Panc1 (cell line): ENCODE measurements at places on chromosomes 6 and 20. TPM values are rescaled to one million over a fixed set of nuclear protein-coding genes. Genes with fewer than 3 reads are reported as not detected.
A peak's percentile ranks its signal among the peaks of the same experiment; 100 is the strongest.

GRCh38 chr20:50798650-50799049 lies 3.8 kb downstream of the BCAS4 start:
- no peak for DNase-seq

- no peak for DNase-seq
Measured at GRCh38 chr20:57601737-57602136, 18.5 kb downstream of the ZBP1 start.

DNA sequence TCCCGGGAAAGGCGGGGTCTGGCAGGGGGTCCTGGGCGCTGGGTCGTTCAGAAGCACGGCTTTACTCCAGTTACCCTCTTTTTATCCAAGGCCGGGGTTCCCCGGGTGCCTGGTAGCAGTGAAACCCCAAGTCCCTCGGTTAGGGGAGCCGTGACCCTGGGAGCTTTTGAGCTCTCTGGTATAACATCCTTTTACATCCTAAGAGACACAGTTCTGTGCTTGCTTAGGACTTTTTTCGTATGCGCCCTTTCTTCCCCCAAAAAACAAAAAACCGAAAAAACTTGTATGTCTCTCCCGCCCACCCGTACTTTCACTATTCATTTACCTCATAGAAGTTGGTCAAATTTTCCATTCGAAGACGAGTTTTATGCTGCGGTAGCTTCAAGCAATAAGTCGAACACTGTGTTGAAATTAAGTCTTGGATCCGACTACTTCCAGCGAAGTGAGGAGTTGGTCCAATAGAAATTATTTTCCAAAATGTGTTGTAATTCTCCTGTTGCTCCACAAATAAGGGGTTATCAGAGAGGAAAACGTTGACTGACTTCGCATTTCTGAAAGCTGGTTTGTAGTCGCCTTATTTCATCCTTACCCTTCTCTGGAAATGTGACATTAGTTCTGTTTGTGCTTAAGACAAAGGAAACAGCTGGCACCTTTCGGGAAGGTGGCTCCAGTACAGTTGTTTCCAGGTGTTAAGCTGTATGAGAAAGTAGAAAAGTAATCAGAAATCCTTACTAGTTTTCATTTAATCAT lies 816 bp upstream of the MAN1A1 start:
- peak; percentile 15 for DNase-seq

Gene DUSP15
- total RNA-seq = 23.6 TPM

Gene E2F3
- total RNA-seq = 31.0 TPM

DNA sequence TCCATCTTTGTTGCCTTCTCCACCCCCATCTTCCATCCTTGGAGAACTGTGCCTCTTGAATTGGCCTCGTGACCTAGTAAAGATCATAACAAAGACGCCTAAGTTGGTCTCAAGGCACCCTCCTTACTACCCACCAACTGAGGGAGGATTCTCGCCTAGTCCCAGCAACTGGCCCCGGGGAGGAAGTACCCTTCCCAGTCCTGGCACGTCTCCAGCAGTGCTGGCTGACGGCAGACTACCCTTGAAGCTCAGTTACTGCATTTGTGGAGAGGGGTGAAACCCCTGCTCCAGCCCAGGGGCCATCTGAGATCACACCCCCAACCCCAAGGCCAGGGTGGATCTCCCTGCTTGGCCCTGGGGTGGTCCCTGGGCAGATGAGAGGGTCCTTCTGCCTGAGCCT lies 2.1 kb upstream of the OSBPL2 start:
- no peak for DNase-seq

Gene CPNE5
- total RNA-seq = 0.44 TPM

DNA sequence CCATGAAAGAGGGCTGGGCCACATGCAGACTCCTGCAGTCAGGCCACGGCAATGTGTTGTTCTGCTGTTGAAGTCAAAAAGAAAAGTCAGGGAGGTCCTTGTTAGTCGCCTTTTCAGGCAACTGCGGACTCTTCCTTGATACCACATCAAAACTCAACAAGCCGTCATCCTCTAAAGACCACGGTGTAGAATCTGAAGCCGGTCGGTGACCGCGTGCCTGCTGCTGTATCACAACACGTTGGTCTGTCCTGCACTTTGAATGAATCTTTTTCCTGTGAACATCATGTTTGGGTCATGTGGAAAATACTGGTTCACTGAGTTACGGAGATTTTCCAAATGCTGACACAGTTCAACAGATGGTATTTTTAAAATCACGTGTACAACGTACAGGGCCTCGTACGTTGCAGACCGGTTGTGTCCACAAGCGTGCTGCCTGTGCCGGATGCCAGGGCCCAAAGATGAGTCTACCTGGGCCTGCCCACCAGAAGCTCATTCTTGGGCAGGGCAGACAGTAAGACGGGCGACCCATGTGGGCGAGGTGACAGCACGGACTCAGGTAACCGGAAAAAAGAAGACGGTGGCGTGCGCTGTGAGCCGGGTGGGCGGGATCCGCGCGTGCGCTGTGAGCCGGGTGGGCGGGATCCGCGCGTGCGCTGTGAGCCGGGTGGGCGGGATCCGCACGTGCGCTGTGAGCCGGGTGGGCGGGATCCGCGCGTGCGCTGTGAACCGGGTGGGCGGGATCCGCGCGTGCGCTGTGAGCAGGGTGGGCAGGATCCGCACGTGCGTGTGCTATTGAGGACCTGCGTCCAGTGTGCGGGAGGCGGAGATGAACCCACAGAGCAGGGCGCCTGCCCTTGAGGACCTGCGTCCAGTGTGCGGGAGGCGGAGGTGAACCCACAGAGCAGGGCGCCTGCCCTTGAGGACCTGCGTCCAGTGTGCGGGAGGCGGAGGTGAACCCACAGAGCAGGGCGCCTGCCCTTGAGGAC lies 114.5 kb downstream of the FAM120B start:
- no peak for DNase-seq

- no peak for DNase-seq
Measured at GRCh38 chr6:125947615-125948014, 9.0 kb upstream of the HINT3 start.

DNA sequence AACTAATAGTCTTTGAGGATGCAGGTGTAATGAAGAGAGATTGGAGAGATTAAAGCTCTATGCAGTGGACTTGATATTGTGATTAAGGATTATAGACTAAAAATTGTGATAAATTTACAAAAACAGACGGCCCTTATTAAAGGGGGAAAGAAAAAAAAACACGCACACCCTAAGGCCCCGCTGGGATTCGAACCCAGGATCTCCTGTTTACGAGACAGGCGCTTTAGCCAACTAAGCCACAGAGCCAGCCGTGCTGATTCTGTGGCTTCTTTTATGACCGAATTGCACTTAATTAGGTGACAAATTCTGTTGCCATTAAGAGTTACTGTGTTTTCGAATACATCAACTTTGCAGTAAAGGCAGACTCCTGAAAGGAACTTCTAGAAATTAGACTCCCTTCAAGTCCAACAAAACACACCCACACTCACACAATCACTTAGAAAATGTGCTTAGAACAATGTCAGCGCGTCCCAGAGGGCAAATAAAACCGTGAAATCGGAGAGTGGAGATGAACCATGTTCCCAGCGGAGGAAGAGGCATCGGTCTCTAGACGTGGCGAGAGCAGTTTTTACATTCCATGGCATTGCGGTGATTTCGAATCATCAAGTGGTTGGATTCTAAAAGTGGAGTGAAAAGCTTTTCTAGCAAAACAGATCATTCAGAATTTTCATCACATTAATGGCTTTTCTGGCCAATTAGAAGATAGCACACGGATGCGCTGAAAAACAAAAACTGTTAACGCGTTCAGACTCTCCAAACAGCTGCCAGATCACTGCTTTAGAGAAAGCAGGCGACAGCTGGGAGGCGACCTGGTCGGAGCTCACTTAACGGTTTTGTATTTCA lies 122.6 kb downstream of the GPX5 start:
- DNase-seq = peak; percentile 90

- DNase-seq = no peak
Measured at GRCh38 chr6:156880913-156881312, 103.7 kb downstream of the ARID1B start.

DNA sequence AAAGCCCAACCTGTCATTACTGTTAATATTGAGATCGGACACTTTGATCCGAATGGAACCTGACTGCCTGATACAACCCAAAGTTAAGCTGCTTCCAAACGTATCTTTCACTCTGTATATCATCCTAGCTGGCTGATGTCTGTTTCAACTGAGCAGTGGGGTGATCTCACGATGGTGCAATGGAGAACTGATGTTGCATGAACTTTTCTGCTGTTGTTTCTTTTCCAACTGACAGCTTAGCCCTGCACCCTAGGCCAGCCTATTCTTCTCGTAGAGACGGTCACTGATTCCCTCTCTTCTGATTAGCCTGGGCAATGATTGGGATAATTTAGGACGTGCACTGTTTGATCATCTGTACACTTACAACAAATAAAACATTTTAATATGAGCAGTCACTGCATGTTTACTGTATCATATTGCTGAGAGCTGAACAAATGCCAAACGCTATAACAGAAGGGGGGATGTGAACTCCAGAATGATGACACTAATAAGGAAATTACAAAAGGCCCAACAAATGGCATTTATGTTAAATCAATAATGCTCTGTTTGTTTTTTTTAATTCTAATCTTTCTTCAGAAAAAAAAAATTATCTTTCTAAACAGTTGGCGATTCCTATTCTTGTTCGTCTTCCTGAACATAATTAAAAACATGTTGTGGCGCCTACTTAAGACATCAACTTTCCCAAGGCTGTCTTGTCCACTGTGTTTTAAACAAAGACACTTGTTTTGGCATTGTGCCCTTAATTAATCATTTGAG lies 184.8 kb downstream of the ZNF217 start:
- no peak for DNase-seq

Gene PROKR2
- total RNA-seq = not detected

DNA sequence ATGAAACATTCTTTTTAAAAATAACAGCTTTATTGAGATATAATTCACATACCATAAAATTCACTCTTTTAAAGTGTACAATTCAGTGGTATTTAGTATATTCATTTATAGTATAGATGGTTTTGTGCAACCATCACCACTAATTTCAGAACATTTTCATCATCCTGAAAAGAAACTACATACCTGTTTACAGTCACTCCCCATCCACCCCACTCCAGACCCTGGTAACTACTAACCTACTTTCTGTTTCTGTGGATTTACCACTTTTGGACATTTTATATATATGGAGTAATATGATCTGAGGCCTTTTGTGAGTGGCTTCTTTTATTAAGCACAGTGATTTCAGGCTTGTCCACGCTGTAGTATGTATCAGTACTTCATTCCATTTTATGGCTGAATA lies 2.5 kb upstream of the TMEM217 start:
- DNase-seq = no peak

DNA sequence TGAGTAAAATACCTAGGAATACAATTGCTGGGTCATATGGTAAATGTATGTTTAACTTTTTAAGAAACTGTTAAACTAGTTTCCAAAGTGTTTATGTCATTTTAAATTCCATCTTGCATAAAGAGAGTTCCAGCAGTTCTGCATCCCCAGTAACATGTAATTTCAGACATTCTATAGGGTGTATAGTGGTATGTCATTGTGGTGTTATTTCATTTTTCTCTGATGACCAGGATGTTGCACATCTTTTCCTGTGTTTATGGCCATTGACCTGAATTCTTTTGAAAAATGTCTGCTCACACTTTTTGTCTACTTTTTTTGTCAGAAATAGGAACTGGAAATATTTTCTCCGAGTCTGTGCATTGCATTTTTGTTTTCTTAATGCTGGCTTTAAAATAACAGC lies 128.9 kb downstream of the TMEM200A start:
- DNase-seq = no peak

DNA sequence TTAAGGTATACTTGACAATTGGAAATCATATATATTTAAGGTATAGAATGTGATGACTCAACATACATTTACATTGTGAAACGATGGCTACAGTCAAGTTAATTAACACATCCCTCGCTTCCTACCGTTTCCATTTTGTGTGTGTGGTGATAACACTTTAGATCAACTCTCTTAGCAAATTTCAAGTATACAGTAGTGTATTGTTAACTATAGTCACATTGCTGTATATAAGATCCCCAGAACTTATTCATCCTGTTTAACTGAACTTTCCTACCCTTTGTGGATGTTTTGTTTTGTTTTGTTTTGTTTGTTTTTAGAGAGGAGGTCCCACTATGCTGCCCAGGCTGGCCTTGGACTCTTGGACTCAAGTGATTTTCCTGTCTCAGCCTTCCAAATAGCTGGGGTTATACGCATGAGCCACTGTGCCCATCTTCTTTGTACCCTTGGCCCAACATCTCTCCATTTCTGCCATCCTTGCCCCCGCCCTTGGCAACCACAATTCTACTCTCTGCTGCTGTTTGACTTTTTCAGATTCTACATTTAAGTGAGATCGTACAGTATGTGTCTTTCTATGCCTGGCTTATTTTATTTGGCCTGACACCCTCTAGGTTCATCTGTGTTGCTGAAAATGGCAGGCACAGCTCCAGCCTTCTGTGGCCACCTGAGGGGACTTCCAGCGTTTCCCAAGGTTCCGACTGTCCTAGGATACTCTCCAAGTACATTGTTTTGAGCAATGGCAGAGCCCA lies 90.5 kb upstream of the SNX9 start:
- DNase-seq = no peak

Gene ETV7
- 2.0 TPM for total RNA-seq

Gene LY6G6C
- total RNA-seq = 0.23 TPM

- no peak for DNase-seq
Measured at GRCh38 chr6:142874676-142875075, 70.3 kb downstream of the HIVEP2 start.

DNA sequence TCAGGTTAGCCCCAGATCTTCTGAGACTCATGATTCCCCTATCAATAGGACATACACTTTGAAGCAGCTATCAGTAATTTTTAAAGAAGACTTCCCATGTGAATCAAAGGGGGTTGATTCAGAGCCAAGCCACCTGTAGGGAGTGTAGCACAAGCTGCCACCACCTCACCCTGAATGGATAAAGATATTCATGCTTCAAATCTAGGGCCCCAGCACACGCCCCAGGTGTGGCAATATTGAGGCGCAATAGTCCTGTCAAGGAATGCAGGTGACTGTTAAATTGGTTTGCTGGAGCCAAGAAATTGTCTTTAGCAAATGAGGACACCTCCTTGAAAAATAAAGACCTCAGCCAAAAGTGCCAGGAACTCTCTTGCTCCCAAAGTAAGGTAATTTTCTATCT lies 404.4 kb downstream of the MAFB start:
- no peak for DNase-seq

Gene EYA4
- total RNA-seq = not detected

DNA sequence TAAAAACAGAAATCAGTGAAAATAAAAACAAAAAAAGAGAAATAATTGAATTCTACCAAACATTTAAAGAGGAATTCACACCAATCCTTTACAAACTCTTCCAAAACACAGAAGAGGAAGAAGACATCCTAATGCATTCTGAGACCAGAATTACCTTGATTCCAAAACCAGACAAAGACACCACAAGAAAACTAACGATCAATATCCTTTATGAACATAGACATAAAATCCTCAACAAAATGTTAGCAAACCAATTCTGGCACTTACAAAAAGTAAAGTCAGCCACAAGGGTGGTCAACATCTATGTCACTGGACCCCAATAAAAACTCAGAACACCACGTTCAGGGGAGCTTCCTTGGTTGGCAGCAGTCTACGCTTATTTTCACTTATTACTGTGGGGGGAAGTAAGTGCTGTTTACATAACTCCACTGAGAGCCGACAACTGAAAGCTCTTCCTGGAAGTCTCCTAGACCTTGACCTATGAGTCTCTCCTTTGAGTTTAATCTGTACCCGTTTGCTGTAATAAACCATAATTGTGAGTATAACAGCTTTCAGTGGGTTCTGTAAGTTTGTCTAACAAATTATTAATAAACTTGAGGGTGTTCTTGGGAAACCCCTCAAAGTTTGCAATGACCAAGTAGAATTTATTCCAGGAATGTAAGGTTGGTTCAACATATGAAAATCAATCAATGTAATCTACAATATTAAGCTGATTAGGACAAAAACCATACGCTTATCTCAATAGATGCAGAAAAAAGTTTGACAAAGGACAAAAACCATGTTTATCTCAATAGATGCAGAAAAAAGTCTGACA lies 24.5 kb downstream of the GZF1 start:
- DNase-seq = no peak

- no peak for DNase-seq
Measured at GRCh38 chr6:150711061-150711460, 111.4 kb downstream of the PLEKHG1 start.
